ENCODE measurements at places on chromosomes 12 and 14. TPM values are rescaled to one million over a fixed set of nuclear protein-coding genes. Genes with fewer than 3 reads are reported as not detected.

DNA sequence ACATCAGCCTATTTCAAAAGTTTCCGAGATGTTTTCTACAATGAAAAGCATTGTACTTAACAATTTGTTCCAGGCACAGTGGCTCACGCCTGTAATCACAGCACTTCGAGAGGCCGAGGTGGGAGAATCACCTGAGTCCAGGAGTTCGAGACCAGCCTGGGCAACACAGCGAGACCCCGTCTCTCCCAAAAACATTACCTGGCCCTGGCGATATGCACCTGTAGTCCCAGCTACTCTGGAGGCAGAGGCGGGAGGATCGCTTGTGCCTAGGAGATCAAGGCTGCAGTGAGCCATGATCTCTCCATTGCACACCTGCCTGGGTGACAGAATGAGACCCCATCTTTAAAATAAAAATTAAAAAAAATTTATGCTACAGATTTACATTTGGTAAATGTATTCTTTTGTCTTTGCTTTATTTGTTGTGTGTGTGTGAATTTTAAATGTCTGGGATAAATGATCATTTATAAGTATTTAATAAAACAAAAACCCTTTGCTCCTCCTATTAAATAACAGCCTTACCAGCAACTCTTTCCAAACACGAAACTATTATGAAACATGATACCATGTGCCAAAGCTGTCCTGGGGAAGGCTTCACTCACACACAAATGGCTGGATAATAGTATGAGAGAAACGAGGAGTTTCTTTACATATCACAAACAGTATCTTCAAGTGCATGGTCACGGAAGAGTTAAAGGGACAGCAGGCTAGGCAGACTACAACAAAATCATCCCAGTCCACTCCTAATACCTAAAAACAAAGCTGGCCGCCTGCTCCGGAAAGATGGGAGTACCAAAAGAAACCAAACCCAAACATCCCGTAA is 1.1 kb downstream of the ATXN3 start:
- no peak for DNase-seq

- DNase-seq = peak; percentile 61
Observed at GRCh38 chr12:46574847-46575246, 202.3 kb upstream of the SLC38A2 start.

DNA sequence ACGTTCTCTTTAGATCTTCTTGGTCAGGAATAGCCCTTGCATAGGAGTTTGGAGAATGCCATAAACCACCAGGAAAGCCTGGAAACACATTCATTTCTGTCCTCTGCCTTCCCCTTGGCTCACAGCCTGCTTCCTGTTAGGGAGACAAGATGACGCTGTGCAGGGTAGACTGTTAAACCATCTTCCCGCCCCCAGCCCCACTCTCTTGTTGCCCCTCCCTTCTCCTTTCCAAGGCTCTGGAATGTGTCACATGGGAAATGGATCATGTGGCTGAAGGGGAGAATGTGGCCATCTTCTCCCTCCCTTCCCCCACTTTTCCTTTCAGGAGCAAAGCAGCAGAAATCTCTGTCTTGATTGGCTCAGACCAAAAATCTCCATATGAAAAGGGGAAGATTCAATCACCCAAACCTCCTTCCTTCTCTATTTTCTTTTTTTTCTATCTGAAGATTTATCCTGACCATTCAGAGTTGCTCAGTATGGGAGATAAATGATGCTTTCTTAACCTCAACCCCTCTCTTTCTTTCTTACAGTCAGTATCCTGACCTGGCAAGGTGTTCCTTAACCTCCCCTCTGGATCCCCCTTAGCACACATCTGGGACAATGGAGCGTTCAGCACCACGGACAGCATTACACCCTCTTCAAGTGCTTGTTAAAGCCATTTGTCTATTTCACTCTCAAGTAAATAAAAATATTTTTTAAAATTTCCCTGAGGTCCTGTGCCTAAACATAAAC is 11.4 kb downstream of the GPR19 start:
- peak; percentile 73 for DNase-seq

RIPK3 gene
- total RNA-seq = 5.5 TPM

DNAI7 gene
- 1.5 TPM for total RNA-seq

DNA sequence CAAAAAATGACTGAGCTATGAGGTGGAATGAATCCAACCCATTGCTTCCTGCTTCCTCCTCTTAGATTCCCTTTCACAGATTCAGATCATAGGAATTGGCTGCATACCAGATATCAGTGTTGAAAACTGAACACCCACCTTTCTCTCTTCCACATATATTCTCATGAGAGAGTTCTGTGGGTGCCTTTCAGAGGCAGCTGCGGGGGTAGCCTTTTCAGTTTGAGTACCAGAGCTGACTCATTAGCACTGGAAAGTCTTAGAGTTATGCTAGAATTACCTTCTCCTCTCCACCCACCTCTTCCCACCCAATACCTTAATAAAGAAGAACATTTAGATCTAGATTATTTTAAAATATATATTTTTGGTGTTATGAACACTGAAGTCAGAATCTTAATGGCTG is 495.4 kb upstream of the SEL1L start:
- DNase-seq = no peak

SCN8A gene
- total RNA-seq = 2.1 TPM

DNA sequence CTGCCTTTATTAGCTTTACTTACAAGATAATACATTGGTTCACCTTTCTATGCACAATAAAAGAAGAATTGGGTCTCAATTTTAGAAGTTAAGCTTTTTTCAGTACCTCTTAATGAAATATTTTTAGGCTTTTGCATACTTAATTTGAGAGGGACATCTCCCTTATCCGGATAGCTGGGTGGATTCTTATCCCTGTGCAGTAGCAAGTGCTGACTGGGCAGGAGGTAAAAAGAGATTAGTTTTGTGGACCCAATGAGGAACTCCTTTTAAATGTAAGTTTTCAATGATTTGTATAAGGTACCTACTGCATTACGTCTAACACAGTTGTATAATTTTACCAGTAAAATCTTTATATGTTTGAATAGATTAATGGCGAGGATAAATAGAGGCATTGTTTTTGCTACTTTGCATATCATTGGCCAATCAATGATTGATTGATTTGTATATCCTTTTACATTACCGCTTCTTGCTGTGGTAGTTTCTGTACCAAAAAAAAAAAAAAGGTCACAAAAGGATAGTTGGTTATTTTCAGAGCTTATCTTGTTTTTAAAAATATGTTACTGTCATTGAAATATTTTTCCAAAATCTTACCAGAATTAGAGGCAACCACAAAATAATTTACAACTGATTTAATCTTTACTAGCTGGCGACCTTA is 2.2 kb downstream of the CPSF6 start:
- DNase-seq = peak; percentile 15

Measured in tongue (tissue), 3 donors.